ENCODE measurements at places on chromosomes 7 and 10. TPM values are rescaled to one million over a fixed set of nuclear protein-coding genes. Genes with fewer than 3 reads are reported as not detected.

KNDC1 gene
- total RNA-seq, result 0.66 TPM

GRCh38 chr10:73898730-73899410 lies 12.1 kb upstream of the PLAU start:
- no peak overlapping the region for H3K27ac ChIP-seq
- H3K4me1 ChIP-seq, result no peaks in the 10 kb centered on the region
- no peak overlapping the region for H3K4me3 ChIP-seq

- H3K27me3 ChIP-seq, result no peaks in the 10 kb centered on the region
- no peaks in the 10 kb centered on the region for H3K4me1 ChIP-seq
- H3K4me3 ChIP-seq, result no peak overlapping the region
Observed at GRCh38 chr7:32285698-32286097, 204.5 kb downstream of the LSM5 start.

- H3K27ac ChIP-seq, result peak overlapping the region; percentile 83
- no peaks in the 10 kb centered on the region for H3K27me3 ChIP-seq
- H3K4me1 ChIP-seq, result peaks cover 29% of the 10 kb centered on the region
- no peaks in the 10 kb centered on the region for H3K36me3 ChIP-seq
- no peak for DNase-seq
- H3K4me3 ChIP-seq, result no peak overlapping the region
Observed at GRCh38 chr10:7258948-7259523, 151.8 kb downstream of the SFMBT2 start.

DNA sequence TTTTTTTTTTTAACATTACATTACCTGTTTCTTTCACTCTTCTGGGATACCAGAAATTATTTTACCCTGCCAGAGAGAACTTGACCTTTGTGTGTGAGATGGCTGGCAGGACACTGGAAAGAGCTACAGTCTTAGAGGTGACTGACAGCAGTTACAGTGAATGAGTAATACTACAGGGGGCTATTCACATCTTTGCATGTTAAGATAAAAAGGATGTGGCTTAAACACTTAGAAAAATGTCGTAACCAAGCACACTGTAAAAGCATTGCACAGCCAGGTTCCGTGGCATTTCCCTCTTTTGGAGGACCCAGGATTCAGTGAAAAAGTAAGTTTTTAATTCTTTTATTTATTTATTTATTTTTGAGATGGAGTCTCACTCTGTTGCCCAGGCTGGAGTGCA lies 18.8 kb upstream of the TBC1D12 start:
- H3K36me3 ChIP-seq, result no peaks in the 10 kb centered on the region
- H3K4me1 ChIP-seq, result no peaks in the 10 kb centered on the region
- H3K27me3 ChIP-seq, result no peaks in the 10 kb centered on the region
- no peak overlapping the region for H3K4me3 ChIP-seq
- no peak for DNase-seq

- no peak overlapping the region for H3K4me3 ChIP-seq
- H3K27me3 ChIP-seq, result no peaks in the 10 kb centered on the region
- no peak for DNase-seq
- no peak overlapping the region for H3K27ac ChIP-seq
- H3K36me3 ChIP-seq, result no peaks in the 10 kb centered on the region
- H3K4me1 ChIP-seq, result peaks cover 17% of the 10 kb centered on the region
Observed at GRCh38 chr10:101357958-101358357, 4.0 kb downstream of the BTRC start.

DNA sequence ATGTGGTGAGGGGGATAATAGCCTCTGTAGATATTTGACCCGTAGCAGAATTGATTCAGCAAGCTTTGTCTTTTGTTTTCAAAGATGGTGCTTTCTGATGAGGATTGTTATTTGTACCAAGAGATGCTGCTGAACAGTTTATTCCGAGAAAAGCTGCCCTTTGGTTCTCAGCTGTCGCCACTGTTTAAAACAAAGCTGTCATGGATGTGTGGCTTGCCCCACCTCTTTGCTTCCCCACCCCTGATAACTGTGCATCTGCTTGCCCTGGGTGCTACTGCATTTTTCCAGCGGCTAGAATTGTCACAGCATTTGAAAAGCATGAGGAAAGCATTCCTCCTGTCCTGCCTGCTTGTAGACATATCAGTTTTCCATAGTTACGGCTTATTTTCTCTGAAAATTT lies 226.9 kb upstream of the CSTF2T start:
- H3K4me1 ChIP-seq, result no peaks in the 10 kb centered on the region
- DNase-seq, result no peak
- H3K27ac ChIP-seq, result no peak overlapping the region
- no peaks in the 10 kb centered on the region for H3K36me3 ChIP-seq
- H3K27me3 ChIP-seq, result no peaks in the 10 kb centered on the region

DNA sequence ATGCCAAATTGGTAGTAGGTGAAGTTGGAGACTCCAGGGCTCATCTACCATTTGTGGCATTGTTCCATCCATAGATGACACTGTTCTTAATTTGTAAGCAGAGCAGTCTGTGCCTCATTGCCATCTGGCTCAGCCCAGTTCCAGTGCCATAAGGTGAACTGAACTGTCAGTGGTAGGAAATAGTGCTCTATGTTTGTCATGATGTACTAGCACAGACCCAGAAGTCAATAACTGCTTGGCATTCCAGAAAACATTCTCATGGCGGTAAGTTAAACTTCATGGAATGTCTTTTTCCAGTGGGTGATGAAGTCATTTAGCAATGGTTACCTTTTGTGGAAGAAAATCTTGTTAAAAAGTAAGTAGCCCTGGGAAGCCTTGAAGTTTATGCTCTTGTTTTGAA lies 302.7 kb downstream of the SUGCT start:
- H3K4me3 ChIP-seq, result no peak overlapping the region
- H3K4me1 ChIP-seq, result peaks cover 32% of the 10 kb centered on the region
- no peaks in the 10 kb centered on the region for H3K27me3 ChIP-seq
- DNase-seq, result no peak
- H3K36me3 ChIP-seq, result no peaks in the 10 kb centered on the region

GRCh38 chr10:122448600-122448999 lies 5.9 kb upstream of the ARMS2 start:
- H3K36me3 ChIP-seq, result no peaks in the 10 kb centered on the region
- no peaks in the 10 kb centered on the region for H3K27me3 ChIP-seq
- H3K27ac ChIP-seq, result no peak overlapping the region
- H3K4me1 ChIP-seq, result peaks cover 10% of the 10 kb centered on the region
- DNase-seq, result no peak

COL26A1 gene
- not detected for total RNA-seq

SLC39A12 gene
- total RNA-seq, result not detected

PIK3CG gene
- 3.8 TPM for total RNA-seq

DNA sequence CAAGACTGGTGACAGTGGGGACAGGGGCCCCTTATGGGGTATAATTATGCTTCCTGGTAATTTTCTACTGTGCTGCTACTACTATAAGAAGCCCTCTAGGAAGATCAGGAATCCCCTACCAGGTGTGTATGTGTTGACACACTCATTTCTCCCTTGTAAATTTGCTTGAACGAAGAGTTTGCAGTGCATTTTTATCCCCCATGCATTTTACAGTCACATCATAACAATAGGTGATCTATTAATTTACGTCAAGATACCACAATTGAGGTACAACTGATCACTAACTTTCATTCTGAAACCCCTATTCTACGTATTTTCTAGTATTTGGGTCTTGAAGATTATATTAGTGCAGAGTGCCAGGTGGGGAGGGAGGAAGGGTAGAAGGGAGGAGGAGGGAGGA lies 252.2 kb downstream of the NSUN6 start:
- H3K36me3 ChIP-seq, result no peaks in the 10 kb centered on the region
- no peak overlapping the region for H3K4me3 ChIP-seq
- DNase-seq, result no peak

DNA sequence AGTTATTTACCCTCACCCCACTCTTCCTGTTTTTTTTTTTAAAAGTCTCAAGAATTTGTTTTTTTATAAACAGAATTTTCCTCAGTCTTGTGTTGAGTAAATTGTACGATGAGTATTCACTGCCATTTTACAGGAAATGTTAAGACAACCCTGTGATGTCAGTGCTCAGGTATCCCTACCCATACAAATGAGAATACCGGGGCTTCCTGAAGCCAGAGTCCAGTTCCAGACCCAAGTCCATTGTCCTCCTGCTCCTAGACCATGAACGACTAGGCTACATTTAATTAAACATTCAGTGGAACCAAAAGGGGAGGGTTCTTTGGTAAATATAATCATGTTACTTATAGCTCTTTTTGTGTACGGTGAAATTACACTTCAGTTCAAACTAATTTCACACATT lies 79.2 kb downstream of the GNAI1 start:
- H3K27ac ChIP-seq, result no peak overlapping the region
- no peaks in the 10 kb centered on the region for H3K27me3 ChIP-seq
- H3K36me3 ChIP-seq, result peaks cover 4% of the 10 kb centered on the region
- H3K4me1 ChIP-seq, result peaks cover 20% of the 10 kb centered on the region
- DNase-seq, result no peak

SYT15B gene
- total RNA-seq, result 4.2 TPM

- no peak overlapping the region for H3K27ac ChIP-seq
- H3K36me3 ChIP-seq, result peaks cover under 1% of the 10 kb centered on the region
- peaks cover 45% of the 10 kb centered on the region for H3K4me1 ChIP-seq
- no peak overlapping the region for H3K4me3 ChIP-seq
Observed at GRCh38 chr10:124688386-124688785, 55.8 kb downstream of the FAM53B start.

GRCh38 chr10:96440361-96441292 lies 73.1 kb downstream of the TLL2 start:
- no peak overlapping the region for H3K4me3 ChIP-seq
- no peaks in the 10 kb centered on the region for H3K27me3 ChIP-seq
- no peaks in the 10 kb centered on the region for H3K36me3 ChIP-seq
- no peaks in the 10 kb centered on the region for H3K4me1 ChIP-seq

GIGYF1 gene
- total RNA-seq, result 19.5 TPM

DNA sequence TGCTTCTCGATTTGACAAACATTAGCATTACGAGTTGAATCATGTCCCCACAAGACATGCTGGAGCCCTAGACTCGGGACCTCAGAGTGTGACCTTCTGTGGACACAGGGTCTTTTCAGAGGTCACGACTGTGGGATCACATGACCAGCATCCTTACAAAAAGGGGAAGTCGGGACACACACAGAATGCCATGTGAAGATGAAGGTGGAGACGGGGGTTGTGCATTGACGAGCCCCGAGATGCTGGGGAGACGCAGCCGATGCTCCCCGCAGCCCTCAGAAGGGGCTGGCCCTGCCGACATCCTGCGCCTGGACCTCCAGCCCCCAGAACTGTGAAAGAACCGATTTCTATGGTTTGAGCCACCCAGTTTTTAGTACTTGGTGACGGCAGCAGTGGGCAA lies 7.5 kb downstream of the ZFAND2A start:
- no peak for DNase-seq
- peaks cover 82% of the 10 kb centered on the region for H3K36me3 ChIP-seq
- H3K27me3 ChIP-seq, result no peaks in the 10 kb centered on the region
- no peak overlapping the region for H3K27ac ChIP-seq
- no peak overlapping the region for H3K4me3 ChIP-seq

- no peak overlapping the region for H3K4me3 ChIP-seq
- H3K27ac ChIP-seq, result peak overlapping the region; percentile 38
- no peaks in the 10 kb centered on the region for H3K27me3 ChIP-seq
- H3K36me3 ChIP-seq, result peaks cover 26% of the 10 kb centered on the region
- peaks cover 100% of the 10 kb centered on the region for H3K4me1 ChIP-seq
Observed at GRCh38 chr10:29540016-29540415, 94.8 kb downstream of the SVIL start.

DNA sequence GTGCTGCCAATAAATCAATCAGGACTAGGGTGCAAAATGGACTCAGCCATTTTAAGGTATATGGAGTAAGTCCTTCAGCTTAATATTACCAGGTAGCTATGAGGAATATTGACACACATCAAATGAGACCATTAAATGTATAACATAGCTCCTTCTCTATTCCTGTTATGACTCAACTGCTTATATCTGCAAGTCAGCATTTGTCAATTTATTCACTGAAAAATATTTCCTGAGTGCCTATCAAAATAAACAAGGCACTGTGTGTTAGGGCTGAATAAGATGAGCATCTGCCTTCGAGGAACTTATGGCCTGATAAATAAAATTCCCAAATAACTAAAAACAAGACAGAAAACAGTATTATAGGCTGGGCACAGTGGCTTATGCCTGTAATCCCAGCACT lies 113.8 kb downstream of the CDK6 start:
- no peak overlapping the region for H3K4me3 ChIP-seq
- H3K36me3 ChIP-seq, result peaks cover 10% of the 10 kb centered on the region
- H3K4me1 ChIP-seq, result peaks cover 36% of the 10 kb centered on the region
- no peak for DNase-seq
- no peaks in the 10 kb centered on the region for H3K27me3 ChIP-seq

DNA sequence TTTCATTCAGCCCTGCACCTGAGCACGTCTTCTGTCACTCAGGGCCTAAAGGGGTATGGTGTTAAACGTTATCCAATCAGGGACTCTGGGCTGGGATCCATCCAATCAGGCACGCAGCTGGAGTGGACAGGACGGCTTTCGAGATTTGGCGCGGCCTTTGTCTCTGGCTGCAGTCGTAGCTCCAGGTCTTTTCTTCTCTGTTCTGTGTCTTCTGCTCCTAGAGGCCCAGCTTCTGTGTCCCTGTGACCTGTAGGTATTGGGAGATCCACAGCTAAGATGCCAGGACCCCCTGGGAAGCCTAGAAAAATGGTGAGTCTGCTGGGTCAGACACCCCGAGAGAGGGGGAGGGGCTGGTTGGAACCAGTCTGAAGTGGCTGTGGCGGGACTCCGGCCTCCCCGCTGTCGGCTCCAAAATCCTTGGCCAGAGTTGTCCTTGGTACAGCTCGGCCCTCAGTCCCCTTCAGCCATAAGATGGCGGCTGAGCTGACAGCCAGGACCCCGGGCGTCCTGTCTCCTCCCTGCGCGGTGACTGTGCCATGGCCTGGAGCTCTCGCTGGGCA lies 11.7 kb upstream of the ZNF680 start:
- no peaks in the 10 kb centered on the region for H3K36me3 ChIP-seq
- H3K4me1 ChIP-seq, result peaks cover 21% of the 10 kb centered on the region
- no peak for DNase-seq
- no peak overlapping the region for H3K27ac ChIP-seq

DNA sequence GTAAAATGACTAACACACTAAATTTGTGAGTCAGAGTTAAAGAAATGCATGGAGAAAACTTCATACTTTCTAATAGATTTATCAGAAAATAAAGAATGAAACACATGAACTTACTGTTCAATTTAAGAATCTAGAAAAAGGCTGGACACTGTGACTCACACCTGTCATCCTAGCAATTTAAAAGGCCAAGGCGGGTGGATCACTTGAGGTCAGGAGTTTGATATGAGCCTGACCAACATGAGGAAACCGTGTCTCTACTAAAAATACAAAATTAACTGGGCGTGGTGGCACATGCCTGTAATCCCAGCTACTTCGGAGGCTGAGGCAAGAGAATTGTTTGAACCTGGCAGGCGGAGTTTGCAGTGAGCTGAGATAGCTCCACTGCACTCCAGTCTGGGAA lies 1106.2 kb upstream of the LRRN3 start:
- H3K4me1 ChIP-seq, result no peaks in the 10 kb centered on the region
- H3K27ac ChIP-seq, result no peak overlapping the region
- H3K4me3 ChIP-seq, result no peak overlapping the region
- no peaks in the 10 kb centered on the region for H3K36me3 ChIP-seq
- H3K27me3 ChIP-seq, result no peaks in the 10 kb centered on the region

GRCh38 chr10:79475119-79475653 lies 29.8 kb upstream of the ZCCHC24 start:
- DNase-seq, result no peak
